ENCODE measurements at places on chromosomes 11 and 22. TPM values are rescaled to one million over a fixed set of nuclear protein-coding genes. Genes with fewer than 3 reads are reported as not detected.
A peak's percentile ranks its signal among the peaks of the same experiment; 100 is the strongest.

The PGA5 gene
- polyA plus RNA-seq = not detected

DNA sequence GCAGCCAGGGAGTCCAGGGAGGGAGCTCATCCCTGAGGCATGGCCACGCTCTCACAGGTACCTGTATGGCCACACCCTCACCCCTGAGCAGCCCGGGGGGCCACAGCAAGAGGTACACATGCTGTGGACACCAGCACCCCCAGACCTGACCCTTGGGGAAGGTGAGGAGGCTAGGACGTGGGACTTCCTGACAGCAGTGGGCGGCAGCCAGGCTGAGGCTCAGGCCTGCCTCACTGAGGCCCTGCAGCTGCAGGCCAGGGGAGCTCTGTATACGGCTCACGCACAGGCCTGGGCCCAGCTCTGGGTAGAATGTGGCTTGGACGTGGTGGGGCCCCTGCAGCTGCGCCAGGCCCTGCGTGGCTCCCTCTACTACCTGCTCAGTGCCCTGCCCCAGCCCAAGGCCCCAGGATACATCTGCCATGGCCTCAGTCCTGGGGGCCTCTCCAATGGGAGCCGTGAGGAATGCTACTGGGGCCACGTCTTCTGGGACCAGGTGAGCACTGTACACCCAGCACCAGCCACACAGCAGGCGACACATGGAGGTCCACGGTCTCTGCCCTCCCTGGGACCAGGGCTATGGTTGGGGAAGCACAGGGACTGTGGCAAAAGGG lies 1.8 kb downstream of the PGGHG start:
- no peak for DNase-seq

GRCh38 chr11:86743223-86744118 lies 56.9 kb upstream of the PRSS23 start:
- DNase-seq = peak; percentile 90

DNA sequence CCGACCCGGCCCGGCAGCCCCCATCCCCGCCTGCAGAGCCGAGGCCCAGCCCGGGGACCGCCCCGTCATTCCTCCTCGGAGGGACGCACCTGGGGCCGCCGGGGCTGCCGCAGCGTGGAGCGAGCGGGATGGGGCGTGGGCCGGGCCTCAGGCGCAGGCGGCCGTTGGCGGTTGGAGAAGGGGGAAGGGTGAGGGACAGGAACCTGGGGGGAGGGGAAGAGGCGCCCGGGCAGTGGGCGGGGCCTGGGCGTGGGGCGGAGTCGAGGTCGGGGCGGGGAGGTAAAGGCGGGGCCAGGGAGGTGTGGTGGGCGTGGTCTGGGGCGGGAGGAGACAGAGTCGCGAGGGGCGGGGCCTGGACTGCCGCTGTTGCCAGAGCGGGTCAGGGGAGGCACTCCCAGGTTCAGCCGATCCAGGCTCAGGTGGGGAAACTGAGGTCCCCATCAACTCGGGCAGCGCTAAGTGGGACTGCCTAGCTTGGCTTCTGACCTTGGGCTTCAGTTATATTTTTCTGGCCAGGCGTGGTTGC lies at the start of gene TESMIN:
TESMIN (minus strand) TSS at position 190 of the 526 bp plus-strand sequence. CDS start 860 bp downstream, outside the sequence.
- DNase-seq = peak; percentile 58

DNA sequence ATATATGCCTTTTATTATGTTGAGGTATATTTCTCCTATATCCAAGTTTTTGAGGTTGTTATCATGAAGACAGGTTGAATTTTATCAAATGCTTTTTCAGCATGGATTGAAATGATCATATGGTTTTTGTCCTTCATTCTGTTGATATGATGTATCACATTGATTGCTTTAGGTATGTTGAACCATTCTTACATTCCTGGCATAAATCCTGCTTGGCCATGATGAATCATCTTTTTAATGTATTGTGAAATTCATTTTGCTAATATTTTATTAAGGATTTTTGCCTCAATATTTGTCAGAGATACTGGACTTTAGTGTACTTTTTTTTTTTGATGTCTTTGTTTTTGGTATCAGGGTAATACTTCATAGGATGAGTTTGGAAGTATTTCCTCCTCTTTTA lies 283.8 kb upstream of the C11orf87 start:
- DNase-seq = no peak

Measured in endothelial cell of umbilical vein (primary cell).